ENCODE measurements at places on chromosomes 5 and 9. TPM values are rescaled to one million over a fixed set of nuclear protein-coding genes. Genes with fewer than 3 reads are reported as not detected.

GRCh38 chr9:136310273-136311030 is 6.6 kb upstream of the CCDC187 start:
- no peaks in the 10 kb centered on the region for H3K36me3 ChIP-seq
- peaks cover 10% of the 10 kb centered on the region for H3K4me1 ChIP-seq
- H3K4me3 ChIP-seq, result no peak overlapping the region
- no peak overlapping the region for H3K27ac ChIP-seq
- DNase-seq, result no peak
- H3K27me3 ChIP-seq, result 0 out of 2 replicates have a peak, but pooled peaks cover 2% of the 10 kb centered on the region

HNRNPH1 gene
- 626 TPM for total RNA-seq

GRCh38 chr9:13939701-13940490 is 374.0 kb downstream of the NFIB start:
- no peaks in the 10 kb centered on the region for H3K4me1 ChIP-seq
- no peak for DNase-seq
- H3K27me3 ChIP-seq, result no peaks in the 10 kb centered on the region
- H3K36me3 ChIP-seq, result no peaks in the 10 kb centered on the region

SLC34A3 gene
- total RNA-seq, result 1.4 TPM

DAB2IP gene
- total RNA-seq, result 59.9 TPM

SLC6A19 gene
- not detected for total RNA-seq

All from PC-9 (cell line).